ENCODE measurements at places on chromosomes 6 and 20. TPM values are rescaled to one million over a fixed set of nuclear protein-coding genes. Genes with fewer than 3 reads are reported as not detected.

LY6G6F gene
- total RNA-seq: not detected

DNA sequence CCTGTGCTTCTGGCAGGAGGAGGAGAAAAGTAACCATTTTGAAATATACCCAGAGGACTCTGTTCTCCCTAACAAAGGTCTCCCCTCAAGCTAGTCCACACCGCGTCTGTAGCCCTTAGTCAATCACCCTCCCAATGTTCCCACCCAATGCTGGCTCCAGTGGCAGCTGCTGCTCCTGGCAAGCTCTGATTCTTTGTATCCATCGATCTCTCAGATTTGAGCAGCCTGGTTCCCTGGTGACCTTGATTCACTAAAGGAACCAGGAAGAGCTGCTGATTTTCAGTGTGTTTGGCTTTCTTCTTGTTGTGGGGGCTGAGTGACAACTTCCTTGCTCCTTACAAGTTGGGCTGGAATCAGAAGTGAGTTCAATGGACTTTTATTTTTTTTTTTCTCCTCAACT is 68.5 kb downstream of the FOXC1 start:
- no peak for DNase-seq

- no peak for DNase-seq
Observed at GRCh38 chr6:168062346-168063289, 16.4 kb downstream of the FRMD1 start.

DNA sequence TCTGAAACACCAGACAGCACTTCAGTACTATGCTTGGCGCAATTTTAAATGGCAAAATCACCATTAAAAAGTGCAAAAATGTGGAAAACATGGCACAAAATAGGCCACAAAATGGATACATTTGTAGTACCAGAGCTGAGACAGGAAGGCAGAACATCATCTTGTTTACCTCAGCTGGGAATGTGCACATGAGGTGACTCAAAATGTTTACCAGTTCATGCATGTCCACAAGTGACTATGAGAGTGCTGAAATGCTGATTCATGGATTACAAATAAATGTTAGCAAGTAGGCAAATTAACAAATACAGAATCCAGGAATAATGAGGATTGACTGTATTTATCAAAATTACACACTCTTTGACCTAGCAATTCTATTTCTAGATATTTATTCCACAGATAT is 201.6 kb downstream of the ISM1 start:
- no peak for DNase-seq

GRCh38 chr20:62186096-62186426 is 3.2 kb downstream of the MTG2 start:
- no peak for DNase-seq

GRCh38 chr20:39745380-39745779 is 783.2 kb downstream of the DHX35 start:
- DNase-seq: no peak

DNA sequence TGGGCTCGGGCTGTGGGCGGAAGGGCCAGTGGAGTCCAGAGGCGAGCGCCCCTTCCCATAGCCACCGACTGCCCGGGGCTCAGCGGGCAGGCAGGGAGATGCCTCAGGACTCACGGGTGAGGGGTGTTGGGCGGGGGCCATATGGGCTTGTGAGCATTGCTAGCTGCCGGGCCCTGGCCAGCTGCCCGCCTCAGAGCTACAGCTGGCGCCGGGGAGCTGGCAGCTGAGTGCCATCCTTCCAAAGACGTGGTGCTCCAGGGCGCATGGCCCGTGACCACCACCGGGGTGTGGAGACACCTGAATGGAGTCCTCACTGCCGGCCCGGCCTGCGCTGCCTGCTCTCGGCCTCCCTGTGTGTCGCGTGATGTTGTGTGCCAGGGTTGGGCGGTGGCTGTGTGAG is 10.6 kb upstream of the RBBP8NL start:
- no peak for DNase-seq

DNA sequence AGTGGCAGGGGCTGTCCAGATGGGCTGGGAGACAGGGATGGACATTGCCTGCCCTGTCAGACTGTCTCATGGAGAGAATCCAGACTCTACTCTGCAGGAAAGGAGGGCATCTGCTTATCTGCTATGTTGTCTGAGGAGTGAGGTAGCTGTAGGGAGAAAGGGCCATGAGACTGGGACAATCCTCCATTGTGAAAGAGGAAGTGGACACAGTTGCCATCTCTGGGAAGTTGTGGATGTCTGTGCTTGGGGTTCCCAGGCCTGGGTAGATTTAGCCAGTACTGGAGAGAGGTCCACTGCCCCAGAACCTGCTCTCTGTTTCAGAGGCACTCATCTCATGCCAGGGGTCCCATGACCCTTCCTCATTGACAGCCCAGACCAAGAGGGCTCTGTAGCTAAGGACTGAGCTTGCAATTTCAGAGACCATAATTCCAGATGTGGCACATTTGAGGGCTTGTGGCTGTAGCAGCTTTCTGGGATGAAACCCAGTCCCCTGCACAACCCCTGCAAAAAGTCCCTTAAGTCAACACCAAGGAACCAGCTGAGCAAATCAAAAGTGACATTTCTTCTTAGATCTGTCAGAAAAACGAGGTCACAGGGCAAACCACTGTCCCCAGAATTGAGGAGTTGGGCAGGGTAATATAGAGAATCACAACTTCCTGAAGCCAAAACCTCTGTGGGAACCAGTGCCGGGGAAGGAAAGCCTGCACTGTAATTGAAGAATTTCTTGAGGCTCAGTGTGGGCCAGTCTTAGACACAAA is 4.1 kb upstream of the SIRPG start:
- no peak for DNase-seq

DNA sequence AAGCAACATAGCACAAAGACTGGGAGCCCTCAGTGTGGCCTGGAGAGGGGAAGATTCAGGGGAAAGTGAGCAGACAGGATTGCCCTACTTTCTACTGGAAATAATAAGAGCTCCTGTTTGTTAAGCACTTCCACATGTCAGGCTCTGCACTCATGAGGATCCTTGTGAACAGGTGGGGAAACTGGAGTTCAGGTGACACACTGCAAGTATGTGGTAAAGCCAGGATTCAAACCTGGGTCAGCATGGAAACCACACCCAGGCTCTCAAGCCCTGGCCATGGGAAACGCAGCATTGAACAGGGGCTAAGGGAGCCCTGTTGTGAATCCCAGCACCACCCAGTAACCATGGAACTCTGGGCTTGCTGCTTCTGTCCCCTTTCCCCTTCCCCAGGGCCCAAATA is 42.8 kb upstream of the ID1 start:
- DNase-seq: no peak

- DNase-seq: no peak
Observed at GRCh38 chr6:41088451-41088850, 15.7 kb downstream of the NFYA start.

- peak; percentile 71 for DNase-seq
Observed at GRCh38 chr20:32155017-32155981, 45.8 kb downstream of the TM9SF4 start.

- no peak for DNase-seq
Observed at GRCh38 chr20:47183367-47183766, 173.1 kb downstream of the ZMYND8 start.

DNA sequence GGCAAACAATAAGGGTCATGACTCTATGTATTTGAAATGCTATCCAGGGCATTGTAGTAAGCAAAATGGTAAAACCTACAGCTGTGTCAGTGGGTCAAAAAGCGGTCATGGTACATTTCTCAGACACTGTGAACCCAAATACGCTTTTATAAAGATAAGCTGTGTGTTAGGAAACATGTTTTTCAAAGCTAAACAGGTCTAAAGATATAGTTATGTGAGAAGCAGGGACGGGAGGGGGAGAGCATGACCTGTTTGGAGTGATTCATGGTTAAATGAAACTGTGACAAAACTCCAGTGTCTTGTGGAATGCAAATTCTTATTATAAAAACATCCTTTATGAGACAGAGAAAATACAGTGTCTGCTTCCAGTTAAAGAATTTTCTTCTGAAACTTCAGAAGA is 205.4 kb upstream of the BMP2 start:
- DNase-seq: peak; percentile 21

ULBP2 gene
- 0.10 TPM for total RNA-seq

GRCh38 chr20:19725814-19726525 is 32.1 kb upstream of the RIN2 start:
- DNase-seq: no peak

CFAP61 gene
- 1.0 TPM for total RNA-seq

SGK2 gene
- total RNA-seq: 20.6 TPM

ELOVL2 gene
- total RNA-seq: 24.8 TPM

DNA sequence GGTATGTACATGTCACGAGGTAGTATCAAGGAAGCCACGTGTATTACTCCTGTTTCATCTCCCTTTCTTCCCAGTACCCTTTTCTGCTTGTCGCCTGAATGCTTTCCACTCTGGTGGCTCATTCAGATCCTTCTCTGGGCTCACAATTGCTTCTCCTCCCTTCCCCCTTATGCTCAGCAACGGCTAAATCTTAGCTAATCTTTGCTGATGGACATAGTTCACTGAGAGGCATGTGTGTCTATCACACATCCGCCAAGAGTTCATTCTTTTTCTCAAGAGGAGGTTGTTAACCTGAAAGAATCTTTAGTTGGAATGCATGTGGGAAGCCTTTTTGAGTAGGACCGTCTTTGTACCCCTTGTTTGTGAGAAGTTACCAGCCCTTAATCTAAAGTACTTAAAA is 25.8 kb upstream of the MROH8 start:
- no peak for DNase-seq

MCCD1 gene
- 0.47 TPM for total RNA-seq

DNA sequence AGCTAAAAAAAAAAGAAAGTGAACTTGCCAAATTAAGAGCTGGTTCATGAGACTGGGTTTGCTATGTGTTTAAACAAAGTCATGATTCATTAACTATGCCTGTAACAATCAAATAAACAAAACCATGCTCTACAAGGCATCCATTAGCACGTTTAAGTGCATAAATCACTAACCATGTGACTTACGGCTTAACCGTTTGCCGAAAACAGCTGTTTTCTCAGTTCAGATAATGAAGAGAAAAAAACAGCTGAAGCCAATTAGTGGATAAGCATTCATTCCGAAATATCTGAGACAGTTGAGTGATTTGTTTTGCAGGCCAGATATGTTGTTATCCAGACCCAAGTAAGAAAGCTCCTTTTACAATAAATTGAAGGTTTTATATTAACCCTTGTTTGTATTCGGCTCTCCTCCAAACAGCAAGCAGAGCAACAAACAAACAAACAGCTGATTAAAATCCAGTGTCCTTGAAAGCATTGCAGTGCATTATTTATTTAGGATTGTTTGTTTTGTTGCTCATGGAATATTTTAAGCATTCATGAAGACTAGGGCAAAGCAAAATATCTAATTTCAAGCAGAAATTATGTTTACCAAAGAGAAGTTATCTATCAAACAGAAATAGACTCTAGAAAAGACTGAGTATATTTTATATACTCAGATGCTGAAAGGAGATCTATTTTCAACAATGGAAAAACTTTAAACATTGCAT is 343.5 kb downstream of the RFPL4B start:
- DNase-seq: no peak

ASCC3 gene
- 88.7 TPM for total RNA-seq

DNA sequence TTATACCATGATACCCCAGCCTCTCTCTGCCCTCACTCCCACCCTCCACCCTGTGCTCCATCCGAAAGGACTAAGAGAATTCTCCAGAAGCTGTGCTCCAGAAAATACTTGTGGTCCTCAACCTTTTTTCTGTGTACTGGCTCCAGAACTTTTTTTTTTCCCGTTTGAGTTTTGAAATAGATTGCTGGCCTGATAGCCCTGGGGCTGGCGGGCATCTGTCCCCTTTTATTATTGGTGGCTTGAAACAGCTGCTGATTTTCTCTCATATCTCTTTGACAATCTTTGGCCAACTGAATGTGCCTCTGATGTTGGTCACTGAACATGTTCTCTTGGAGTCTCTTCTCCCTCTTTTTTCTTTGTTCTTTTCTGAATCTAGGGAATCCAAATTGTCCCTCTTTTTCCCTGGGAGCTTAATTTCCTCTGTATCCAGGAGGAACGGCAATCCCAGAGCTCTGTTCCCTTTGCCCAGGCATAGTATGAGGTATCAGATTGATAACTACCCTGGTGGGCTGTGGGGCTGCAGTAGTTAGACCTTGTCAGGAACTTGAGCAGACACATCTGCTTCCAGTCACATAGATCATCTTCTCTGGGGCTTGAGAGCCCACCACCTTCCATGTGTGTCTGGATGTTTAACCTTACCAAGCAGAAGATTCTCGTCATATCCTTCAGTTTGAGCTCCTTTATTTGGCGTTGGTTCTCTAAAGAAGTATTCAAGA is 1.6 kb downstream of the PPARD start:
- no peak for DNase-seq

PFDN4 gene
- 121 TPM for total RNA-seq

DNA sequence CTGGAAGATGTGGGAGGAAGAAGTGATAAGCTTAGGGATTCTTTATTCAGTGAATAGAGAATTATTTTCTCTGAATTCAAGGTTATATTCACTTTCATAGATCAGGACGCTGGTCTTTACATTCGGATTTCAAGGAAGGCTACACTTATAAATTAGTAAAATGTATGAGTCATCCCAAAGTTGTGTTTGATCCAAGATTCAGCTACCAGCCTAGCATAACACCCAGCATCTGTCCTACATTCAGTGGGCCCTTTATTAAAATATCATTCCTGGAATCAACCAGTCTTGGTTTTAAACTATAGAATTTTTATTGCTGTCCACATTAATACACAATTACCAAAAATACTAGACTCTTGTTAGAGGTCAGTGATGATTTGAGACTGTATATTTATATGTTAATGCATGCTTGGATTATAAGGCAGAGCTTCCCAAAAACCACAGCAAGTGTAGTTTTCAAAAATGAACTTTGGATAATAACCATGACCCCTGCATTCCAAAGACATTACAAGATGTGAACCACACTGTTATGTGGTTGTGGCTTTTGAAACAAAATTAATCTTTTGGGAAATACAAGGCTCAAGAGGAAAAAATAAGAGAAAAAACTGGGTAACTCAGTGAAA is 210.7 kb upstream of the CNR1 start:
- DNase-seq: no peak

DNA sequence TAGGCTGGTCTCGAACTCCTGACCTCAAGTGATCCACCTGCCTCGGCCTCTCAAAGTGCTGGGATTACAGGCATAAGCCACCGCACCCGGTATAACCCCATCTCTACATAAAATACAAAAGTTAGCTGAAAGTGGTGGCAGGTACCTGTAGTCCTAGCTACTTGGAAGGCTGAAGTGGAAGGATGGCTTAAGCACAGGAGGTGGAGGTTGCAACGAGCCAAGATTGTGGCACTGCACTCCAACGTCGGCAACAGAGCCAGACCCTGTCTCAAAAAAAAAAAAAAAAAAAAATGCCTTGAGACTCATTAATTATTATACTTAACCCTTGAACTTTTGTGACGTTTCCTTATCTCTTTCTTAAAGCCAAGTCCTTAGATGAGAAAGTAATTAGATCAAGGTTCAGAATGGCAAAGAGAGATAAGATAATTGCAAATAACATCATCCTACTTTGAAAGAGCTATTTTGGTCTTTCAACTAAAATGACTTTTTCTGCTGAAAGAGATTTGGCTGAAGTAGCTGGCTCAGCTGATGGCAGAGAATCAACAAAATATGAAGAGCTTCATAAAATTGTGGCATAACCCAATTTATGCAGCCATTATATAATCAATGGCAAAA is 4.7 kb upstream of the SHLD1 start:
- no peak for DNase-seq
